Upper lobe of left lung (tissue), 6 donors: ENCODE measurements at places on chromosomes 3 and 15. TPM values are rescaled to one million over a fixed set of nuclear protein-coding genes. Genes with fewer than 3 reads are reported as not detected.
A peak's percentile ranks its signal among the peaks of the same experiment; 100 is the strongest.

DNA sequence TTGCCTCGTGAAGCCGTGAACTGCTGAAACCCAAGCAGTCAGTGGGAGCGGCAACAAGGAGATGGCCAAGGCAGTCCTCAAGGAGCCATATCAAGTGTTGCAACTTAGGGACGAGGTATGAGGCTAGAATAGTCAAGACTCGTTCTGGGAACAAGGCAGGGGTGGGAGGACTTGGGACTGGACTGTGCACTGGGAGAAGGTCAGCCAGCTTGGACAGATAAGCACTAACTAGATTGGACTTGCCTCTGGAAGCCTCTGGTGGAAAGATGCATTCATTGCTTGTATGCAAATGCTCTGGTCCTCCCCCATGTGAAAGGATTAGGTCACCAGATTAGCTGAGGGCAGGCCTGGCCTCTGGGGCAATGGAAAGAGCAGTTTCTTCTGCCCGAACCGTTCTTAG is 123.3 kb upstream of the CTNNB1 start:
- H3K27ac ChIP-seq: no peak overlapping the region
- no peaks in the 10 kb centered on the region for H3K4me1 ChIP-seq
- H3K27me3 ChIP-seq: no peaks in the 10 kb centered on the region
- no peak for DNase-seq
- no peaks in the 10 kb centered on the region for H3K36me3 ChIP-seq

Gene CCDC32
- total RNA-seq: 26.6 TPM

DNA sequence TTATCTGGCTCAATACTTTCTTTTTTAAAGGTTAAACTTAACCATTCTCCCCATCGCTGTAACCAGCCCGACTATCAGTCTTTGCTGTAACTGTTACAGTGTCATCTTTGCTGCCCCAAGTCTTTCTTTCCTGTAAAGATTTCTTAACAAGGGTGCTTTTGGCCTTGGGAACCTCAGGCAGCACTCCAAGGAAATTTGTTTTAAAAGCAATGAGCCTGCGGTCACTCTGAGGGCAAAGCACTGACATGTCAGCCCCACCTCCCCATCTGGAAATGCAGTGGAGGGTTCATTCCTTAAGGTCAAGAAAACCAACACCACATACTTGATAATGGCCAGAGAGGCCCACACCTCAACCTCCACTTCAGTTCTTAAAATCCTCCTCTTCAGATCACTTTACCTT is 3.2 kb downstream of the TRANK1 start:
- H3K27ac ChIP-seq: no peak overlapping the region
- H3K4me1 ChIP-seq: peaks cover 11% of the 10 kb centered on the region
- H3K27me3 ChIP-seq: no peaks in the 10 kb centered on the region
- DNase-seq: peak; percentile 40

GRCh38 chr15:85890620-85890980 is 95.9 kb upstream of the KLHL25 start:
- H3K4me1 ChIP-seq: no peaks in the 10 kb centered on the region
- H3K36me3 ChIP-seq: no peaks in the 10 kb centered on the region
- H3K4me3 ChIP-seq: no peak overlapping the region
- H3K27ac ChIP-seq: no peak overlapping the region
- DNase-seq: no peak

DNA sequence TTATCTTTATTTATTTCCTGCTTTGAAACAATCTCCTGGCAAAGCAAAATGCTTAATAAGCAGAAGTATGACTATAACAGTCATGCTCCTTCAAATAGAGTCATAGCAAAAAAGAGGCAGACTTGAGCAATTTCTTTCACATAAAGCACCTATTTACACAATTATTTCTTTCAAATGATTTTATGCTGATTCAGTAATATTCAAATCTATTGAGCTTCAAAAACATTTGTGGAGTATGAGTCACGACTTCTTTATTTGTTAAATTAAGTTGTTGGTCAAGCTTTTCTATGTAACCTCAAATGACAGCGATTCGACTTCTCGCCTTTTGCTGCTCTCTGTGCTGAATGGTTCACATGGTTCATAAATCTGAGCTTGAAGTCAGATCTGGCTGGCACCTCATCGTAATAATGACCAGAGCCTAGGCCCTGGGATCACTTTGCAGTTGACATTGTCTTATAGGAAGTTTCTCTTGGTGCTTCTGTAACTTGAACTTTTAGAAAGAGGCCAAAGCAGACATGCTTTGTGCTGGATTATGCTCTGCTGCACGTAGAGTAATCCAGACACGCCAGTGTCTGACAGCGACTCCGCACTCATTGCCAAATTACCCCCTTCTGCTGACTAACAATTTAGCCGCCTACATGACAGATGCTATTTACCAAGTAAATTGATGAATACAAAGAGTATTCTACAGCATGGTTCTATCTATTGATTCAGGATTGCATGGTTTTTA is 139.0 kb downstream of the MCTP2 start:
- no peak for DNase-seq
- H3K27ac ChIP-seq: peak overlapping the region; percentile 46
- no peaks in the 10 kb centered on the region for H3K36me3 ChIP-seq
- H3K4me1 ChIP-seq: no peaks in the 10 kb centered on the region
- H3K4me3 ChIP-seq: no peak overlapping the region
- no peaks in the 10 kb centered on the region for H3K27me3 ChIP-seq

DNA sequence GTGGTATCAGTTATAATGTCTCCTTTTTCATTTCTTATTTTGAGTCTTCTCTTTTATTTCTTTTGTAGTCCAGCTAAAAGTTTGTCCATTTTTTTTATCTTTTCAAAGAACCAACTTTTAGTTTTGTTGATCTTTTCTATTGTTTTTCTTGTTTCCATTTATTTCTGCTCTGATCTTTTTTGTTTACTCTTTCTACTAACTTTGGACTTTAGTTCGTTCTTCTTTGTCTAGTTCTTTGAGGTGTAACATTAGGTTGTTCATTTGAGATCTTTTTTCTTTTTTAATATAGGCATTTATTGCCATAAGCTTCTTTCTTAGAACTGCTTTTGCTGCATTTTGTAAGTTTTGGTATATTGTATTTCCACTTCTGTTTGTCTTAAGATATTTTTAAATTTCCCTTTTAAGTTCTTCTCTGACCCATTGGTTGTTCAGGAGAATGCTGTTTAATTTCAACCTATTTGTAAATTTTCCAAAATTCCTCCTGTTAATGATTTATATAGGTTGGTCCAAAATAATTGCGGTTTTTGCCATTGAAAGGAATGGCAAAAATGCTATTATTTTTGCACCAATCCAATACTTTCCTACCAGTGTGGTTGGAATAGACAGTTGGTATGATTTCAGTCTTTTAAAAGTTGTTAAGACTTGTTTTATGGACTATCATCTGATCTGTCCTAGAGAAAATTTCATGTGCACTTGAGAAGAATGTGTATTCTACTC is 51.2 kb downstream of the KAT2B start:
- H3K4me1 ChIP-seq: peaks cover 7% of the 10 kb centered on the region
- no peak overlapping the region for H3K4me3 ChIP-seq
- H3K36me3 ChIP-seq: peaks cover 8% of the 10 kb centered on the region
- H3K27me3 ChIP-seq: no peaks in the 10 kb centered on the region
- DNase-seq: no peak

- H3K4me3 ChIP-seq: no peak overlapping the region
- H3K27me3 ChIP-seq: no peaks in the 10 kb centered on the region
- H3K4me1 ChIP-seq: no peaks in the 10 kb centered on the region
- no peak overlapping the region for H3K27ac ChIP-seq
- no peak for DNase-seq
These were observed 465.3 kb upstream of the CBLB start for GRCh38 chr3:106333911-106334618.

Gene UQCC5
- 3.1 TPM for total RNA-seq

Gene RHOV
- not detected for total RNA-seq

GRCh38 chr15:27993996-27994780 is 104.9 kb downstream of the OCA2 start:
- DNase-seq: no peak
- no peaks in the 10 kb centered on the region for H3K36me3 ChIP-seq
- no peaks in the 10 kb centered on the region for H3K27me3 ChIP-seq
- no peak overlapping the region for H3K27ac ChIP-seq
- H3K4me1 ChIP-seq: no peaks in the 10 kb centered on the region
- no peak overlapping the region for H3K4me3 ChIP-seq

DNA sequence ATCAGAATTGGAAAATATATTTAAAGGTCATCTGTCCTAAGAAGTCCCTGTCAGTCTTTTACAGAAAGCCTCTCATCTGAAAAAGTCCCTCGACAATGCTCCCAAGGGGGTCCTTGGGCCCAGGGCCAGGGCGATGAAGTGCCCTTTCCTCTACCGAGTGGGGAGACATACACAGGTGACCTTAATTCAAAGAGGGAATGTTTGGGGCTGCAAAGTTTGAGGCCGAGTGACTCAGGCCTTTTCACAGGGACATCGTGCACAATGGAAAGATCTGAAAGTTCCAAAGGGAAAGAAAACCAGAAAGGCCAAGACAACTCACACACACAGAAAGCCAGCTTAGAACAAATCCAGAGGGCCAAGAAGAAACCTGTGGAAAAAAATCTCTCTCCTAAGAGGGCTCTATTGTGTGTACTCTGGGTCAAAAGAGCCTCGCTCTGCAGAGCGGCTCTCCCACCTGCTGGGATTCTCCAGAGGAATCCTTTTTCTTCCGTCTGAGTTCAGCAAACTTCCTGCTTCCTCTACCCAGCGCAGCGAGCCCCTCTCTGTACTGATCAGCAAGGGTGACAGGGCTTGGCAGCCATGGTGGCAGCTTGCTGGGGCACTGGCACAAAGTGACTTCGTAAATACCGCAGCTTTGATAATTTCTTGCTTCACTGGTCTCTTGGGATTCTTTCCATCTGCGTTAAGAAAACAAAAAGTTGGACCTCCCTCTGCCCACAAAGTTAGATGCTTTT is 259.1 kb downstream of the OPA1 start:
- H3K4me3 ChIP-seq: no peak overlapping the region
- H3K27ac ChIP-seq: peak overlapping the region; percentile 50
- H3K36me3 ChIP-seq: no peaks in the 10 kb centered on the region
- no peak for DNase-seq

Gene FHIT
- 56.6 TPM for total RNA-seq

DNA sequence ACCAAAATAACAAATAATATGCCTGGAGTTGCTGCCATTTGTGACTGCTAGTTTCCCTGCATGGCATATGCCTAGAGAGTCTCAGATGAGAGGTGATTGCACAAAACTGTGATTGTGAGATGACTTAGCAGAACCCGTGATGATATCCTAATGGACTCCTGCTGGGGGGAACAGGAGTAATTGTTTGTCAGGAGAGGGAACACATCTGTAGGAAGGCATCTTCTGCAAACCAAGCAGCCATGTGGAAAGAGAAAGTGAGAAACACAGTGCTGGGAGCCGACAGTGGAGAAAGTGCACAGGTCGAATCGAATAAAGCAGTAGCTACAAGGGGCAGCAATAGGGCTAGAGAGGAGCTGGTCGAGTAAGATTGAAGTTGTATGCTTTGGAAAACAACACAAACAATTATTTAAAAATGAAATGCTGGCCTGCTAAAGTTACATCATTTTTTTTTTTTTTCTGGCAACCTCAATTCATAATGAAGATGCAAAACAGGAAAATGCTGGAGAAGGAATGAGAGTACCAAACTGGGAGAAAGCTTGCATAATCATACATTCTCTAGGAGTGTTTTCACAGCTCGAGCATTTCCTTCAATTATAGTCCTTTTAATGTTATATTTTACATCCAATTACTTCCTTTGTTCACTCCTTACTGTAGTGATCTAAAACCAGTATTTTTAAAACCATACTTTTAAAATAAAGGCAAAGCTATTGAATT is 494.2 kb upstream of the AGTR1 start:
- H3K4me1 ChIP-seq: no peaks in the 10 kb centered on the region
- H3K4me3 ChIP-seq: no peak overlapping the region
- no peak overlapping the region for H3K27ac ChIP-seq
- no peaks in the 10 kb centered on the region for H3K27me3 ChIP-seq

Gene CCR3
- total RNA-seq: not detected

Gene CCR8
- total RNA-seq: not detected

DNA sequence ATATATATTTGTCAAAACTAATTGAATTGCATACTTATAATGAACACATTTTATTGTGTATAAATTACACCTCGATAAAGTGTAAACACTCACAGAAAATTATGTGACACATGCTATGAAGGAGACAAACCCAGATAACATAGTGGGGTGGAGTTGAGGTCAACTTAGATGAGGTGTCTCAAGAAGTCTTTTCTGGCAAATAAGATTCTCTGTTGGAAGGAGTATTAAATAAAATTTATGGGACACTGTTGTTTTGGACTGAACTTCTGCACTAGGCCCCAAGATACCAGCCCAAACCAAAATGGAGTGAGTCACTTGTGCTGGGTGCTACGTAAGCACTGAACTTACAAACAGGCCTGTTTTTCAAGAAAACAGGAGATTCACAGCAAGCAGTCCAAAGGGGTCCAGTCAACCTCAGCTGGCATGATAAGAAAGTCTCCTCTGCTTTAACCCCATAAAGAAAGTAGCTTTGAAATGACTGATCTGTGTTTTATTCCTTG is 18.7 kb downstream of the ACTC1 start:
- H3K36me3 ChIP-seq: no peaks in the 10 kb centered on the region
- no peaks in the 10 kb centered on the region for H3K4me1 ChIP-seq
- no peak overlapping the region for H3K27ac ChIP-seq
- H3K27me3 ChIP-seq: no peaks in the 10 kb centered on the region
- no peak overlapping the region for H3K4me3 ChIP-seq

Gene SLC51A
- 3.1 TPM for total RNA-seq

DNA sequence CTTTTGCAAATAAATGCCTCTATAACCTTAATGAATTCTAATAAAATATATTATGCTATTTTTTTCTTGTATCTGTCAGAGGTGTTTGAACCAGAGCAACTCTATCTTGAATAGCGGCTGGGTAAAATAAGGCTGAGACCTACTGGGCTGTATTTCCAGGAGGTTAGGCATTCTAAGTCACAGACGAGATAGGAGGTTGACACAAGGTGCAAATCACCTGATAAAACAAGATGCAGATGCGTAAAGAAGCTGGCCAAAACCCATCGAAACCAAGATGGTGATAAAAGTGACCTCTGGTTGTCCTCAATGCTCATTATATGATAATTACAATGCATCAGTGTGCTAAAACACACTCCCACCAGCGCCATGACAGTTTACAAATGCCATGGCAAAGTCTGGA is 990.7 kb downstream of the FHIT start:
- no peaks in the 10 kb centered on the region for H3K27me3 ChIP-seq
- no peak overlapping the region for H3K4me3 ChIP-seq
- H3K4me1 ChIP-seq: no peaks in the 10 kb centered on the region
- no peak for DNase-seq
- no peak overlapping the region for H3K27ac ChIP-seq

GRCh38 chr15:66798426-66799061 is 96.5 kb downstream of the SMAD6 start:
- H3K36me3 ChIP-seq: no peaks in the 10 kb centered on the region
- H3K27ac ChIP-seq: no peak overlapping the region
- H3K27me3 ChIP-seq: no peaks in the 10 kb centered on the region
- peaks cover 17% of the 10 kb centered on the region for H3K4me1 ChIP-seq

Gene POLQ
- 0.33 TPM for total RNA-seq

GRCh38 chr15:70569714-70570231 is 193.6 kb downstream of the UACA start:
- H3K4me3 ChIP-seq: no peak overlapping the region
- DNase-seq: no peak
- no peaks in the 10 kb centered on the region for H3K27me3 ChIP-seq
- no peaks in the 10 kb centered on the region for H3K4me1 ChIP-seq
- H3K36me3 ChIP-seq: no peaks in the 10 kb centered on the region
- no peak overlapping the region for H3K27ac ChIP-seq

Gene MUSTN1
- 1.2 TPM for total RNA-seq
